ENCODE measurements at places on chromosomes 7 and 10.

GRCh38 chr7:157388301-157388700 is 51.5 kb downstream of the DNAJB6 start:
- no peak for DNase-seq

DNA sequence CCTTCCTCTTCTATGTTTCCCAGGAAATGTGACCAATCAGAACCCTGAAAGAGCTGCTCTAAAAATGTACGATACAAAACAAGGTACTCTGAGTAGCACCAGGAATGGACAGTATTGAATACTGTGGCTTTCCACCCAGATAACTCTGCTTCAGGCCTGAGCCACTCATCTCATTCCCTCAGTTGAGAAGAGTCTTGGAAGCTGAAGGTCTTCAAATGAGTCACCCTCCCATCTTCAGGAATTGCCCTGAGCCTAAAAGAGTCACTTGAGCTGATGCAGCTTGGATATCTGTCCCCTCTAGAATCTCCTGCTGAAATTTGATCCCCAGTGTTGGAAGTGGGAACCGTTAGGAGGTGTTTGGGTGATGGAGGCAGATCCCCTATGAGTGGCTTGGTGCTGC is 210.4 kb downstream of the DGKI start:
- DNase-seq: no peak

DNA sequence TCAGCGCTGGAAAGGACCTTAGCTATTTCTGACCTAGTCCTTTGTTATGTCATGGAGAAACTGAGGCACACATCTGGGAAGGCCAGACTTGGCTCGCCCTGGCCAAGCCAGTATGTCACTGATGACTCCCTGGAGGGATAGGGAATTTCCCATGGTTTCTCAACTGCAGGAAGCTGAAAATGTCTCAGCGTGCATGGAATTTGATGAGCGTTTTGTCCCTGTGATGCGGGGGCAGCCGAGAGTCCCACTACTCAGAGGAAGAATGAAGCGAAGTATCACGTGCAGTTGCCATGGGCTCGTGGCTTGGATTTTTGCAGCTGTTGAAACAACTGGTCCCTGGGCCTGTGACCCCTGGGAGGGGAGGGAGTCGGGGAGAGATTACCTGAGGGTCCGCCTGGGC is 44.8 kb downstream of the CLIP2 start:
- no peak for DNase-seq

DNA sequence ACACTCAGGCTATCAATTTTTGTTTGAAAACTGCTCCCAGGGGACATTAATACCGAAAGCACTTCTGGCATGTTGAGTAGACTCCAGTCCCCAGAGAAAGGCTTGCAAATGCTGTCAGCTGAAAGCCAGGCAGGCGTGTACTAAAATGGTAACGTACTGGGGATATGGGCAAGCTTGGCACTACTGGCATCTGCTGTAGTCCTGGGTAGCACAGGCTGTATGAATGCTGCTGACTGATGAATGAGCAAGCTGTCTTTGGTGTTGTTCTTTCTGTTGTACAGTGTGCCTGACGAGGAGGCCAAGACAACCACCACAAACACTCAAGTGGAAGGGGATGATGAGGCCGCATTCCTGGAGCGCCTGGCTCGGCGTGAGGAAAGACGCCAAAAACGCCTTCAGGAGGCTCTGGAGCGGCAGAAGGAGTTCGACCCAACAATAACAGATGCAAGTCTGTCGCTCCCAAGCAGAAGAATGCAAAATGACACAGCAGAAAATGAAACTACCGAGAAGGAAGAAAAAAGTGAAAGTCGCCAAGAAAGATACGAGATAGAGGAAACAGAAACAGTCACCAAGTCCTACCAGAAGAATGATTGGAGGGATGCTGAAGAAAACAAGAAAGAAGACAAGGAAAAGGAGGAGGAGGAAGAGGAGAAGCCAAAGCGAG is 53.5 kb upstream of the AGBL3 start:
- DNase-seq: no peak

GRCh38 chr10:70866424-70866823 is 21.9 kb downstream of the PCBD1 start:
- no peak for DNase-seq

DNA sequence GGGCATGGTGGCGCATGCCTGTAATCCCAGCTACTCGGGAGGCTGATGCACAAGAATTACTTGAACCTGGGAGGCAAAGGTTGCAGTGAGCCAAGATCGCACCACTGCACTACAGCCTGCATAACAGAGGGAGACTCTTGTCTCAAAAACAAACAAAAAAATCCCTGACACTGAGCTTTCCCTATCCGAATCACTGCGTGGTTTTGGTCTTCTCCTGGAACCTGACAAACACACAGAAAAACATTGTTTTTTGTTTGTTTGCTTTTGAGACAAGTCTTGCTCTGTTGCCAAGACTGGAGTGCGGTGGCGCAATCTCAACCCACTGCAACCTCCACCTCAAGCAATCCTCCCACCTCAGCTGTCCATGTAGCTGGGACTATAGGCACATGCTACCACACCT is 50.4 kb upstream of the PTPRN2 start:
- no peak for DNase-seq

- no peak for DNase-seq
These were observed 71.0 kb upstream of the GTF2I start for GRCh38 chr7:74586258-74587175.

DNA sequence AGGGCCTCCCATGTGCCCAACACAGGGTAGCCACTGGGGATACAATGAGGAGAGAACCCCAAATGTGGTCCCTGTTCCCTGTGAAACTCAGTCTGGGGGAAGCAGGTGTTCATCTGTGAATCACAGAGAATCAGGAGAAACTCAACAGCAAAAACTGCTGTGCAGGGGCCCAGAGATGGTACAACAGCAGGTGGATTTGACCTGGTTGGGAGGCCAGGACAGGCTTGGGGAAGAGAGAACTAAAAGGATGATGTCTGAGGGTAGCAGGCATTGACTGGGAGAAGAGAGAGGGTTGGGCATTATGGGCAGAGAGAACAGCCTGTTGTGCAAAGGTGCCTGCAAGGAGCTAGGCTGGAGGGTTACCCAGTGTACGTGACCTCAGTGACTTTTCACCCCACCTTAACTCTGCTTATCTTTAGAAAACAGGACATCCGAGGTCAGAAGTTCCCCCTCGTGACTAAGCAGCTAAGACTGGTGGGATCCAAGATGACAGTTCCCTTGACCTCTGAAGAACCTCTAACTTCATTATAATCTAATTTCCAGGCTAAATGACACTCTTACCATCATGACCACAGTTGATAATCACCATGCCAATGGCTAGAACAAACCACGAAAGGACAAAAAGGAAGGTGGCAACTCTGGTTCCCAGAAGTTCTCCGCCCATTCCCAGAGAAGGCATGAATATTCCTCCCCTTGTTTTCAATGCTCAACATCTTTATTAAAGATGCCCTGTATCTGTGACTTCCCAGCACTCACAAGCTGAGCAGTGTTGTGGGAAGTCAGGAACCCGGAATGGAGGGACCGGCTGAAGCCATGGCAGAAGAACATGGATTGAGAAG is 5.1 kb upstream of the ADAMTS14 start:
- no peak for DNase-seq

DNA sequence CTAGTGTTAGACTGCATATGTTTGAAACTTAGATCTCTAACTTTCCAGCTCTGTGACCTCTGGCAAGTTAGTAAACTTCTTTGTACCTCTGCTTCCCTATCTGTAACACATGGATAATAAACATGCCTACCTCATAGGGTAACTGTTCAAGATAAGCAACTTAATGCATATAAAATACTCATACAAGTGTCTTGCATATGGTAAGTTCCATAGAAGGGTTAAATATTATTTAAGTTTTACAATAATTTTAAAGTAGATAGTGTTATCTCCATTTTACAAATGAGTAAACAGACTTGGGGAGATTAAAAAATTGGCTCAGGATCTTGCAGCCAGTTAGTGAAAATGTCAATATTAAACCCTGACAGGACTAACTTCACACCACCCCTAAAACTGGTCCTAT is 30.1 kb upstream of the CD36 start:
- no peak for DNase-seq

- DNase-seq: no peak
These were observed 283.0 kb upstream of the VSTM2A start for GRCh38 chr7:54259185-54259584.

DNA sequence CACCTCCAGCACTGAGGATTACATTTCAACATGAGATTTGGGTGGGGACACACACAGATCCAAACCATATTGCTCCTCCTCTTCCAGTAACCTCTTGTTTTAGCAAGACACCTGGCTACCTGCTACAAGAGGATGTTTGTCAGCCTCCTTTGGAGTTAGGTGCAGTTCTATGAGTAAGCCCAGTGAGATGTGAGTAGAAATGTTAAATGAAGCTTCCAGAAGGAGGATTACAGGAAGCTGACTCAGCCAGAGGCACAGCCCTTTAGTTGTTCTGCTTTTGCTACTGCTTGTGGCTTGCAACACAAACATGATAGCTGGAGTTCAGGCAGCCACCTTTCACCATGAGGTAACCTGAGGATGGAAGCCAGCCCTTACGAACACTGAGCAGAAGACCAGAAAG is 382.7 kb upstream of the RNF32 start:
- no peak for DNase-seq

DNA sequence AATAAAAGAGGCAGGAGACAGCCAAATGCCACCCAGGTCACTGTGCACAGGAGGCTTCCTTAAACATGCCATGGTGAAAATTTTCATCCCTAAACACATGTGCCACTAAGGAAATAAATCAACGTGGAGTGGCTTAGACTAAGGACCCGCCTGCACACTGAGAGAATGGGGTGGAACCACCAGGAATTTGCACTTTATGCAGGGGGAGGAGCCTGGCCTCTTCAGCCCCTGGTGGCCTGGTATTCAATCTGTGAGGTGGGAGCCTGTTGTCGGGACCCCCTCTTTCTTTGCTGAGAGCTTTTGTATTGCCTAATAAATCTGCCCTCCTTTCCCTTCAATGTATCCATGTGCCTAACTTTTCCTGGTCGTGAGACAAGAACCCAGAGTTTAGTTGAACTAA is 204.6 kb upstream of the NRP1 start:
- no peak for DNase-seq

GRCh38 chr7:28435732-28436378 is 23.5 kb downstream of the CREB5 start:
- DNase-seq: no peak

- no peak for DNase-seq
These were observed 5.5 kb upstream of the OPN4 start for GRCh38 chr10:86648704-86649427.

GRCh38 chr10:112952282-112953173 is 2.5 kb downstream of the TCF7L2 start:
- DNase-seq: no peak

DNA sequence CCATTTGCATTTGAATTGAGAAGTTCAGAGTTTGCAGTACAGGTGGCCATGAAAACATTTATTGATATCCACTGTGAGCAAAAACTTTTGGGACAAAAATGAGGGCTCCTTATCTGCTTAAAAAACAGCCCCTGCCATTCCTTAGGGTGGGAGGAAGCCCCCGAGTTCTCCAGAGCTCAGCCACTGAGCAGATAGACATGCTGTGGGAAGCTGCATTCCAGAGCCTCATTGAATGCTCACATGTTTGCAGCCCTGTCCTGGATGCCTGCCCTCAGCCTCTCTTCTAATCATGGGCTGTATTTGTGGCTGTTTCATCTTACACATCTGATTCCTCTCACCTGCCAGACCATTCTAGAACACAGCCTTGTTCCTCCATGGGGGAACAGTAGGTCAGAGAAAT is 33.3 kb downstream of the PLPP4 start:
- no peak for DNase-seq

DNA sequence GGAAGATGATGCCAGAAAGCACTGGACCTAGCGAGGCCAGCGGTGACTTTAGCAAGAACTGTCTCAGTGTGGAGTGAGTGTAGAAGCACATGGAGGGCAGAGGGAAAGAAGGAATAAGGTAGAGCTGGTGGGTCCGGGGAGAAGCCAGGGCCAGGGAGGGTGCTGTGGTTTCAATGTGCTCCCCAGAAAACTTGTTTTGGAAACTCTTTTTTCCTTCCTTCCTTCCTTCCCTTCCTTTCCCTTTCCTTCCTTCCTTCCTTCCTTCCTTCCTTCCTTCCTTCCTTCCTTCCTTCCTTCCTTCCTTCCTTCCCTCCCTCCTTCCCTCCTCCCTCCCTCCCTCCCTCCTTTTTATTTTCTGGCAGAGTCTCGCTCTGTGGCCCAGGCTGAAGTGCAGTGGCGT is 5.5 kb upstream of the RARRES2 start:
- no peak for DNase-seq

GRCh38 chr10:80611481-80612185 is 73.9 kb downstream of the SH2D4B start:
- DNase-seq: no peak

DNA sequence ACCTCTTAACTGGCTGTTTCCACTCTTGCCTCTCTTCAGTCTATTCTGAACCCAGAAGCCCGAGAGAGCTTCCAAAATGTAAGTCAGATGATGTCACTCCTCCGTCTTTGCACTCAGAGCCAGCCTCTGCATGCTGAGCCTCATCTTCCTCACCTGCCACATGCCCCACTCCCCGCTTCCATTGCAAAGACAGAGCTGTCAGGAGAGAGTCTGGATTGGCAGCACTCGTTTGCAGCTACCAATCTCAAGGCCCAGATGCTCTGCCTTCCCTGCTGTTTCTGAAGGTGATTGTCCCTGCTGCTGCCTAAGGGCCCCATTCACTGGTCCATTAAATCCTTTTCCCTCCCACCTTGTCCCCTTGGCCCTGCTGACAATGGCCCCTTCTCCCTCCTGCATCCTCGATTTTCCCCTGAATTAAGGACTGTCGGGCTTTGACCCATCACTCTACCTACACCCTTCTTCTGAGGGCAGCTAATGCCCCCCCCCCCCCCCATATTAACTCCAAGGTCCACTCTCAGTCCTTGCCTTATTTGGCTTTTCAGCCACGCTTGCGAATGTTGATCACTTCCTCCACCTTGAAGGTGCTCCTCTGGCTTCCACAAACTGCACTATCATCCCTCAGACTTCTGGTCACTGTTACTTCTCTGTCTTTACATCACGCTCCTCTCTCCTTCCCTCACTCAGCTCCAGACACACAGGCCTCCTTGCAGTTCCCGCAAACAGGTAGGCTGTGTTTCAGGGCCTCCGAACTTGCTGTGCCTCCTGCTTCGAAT is 98.5 kb downstream of the CHN2 start:
- no peak for DNase-seq

DNA sequence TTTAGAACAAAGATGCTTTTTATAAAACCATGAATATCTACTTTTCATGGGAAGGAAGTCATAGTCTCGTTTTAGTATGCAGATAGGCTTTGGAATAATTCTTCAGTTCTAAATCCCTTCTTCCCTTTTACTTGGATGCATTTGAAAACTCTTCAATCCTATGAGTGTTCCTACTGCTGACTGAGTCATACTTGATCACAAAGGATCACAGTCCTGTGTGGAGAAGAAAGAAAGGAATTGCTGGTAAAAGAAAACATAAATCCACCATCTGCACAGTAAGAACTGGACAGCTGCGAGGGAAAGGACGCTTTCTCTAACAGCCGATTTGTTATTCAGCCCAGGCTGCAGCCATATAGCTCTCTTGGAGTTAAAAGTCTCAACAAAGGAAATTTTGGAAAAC is 209.9 kb downstream of the SEMA3E start:
- no peak for DNase-seq

DNA sequence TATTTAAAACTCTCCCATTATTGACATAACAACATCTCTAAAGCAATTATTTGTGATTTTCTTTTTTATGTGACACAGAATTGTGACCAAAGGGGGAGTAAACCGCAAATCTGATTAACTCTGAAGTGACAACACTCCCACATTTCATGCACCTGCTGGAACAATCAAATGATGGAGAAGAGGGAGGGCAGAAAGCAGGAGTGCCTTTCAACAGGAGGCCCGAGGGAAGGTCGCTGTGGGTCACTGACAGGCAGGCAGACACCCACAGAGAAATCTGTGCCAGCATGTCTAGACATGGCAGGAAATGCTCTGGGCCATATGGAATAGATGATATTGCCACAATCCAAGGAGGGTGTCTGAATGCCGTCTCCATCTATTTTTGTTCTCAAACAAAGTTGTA is 247.3 kb downstream of the DOCK4 start:
- DNase-seq: no peak

Data from activated CD8-positive, alpha-beta memory T cell treated with anti-CD3 and anti-CD28 coated beads for 1 hour (primary cell).